GM04503 (cell line): ENCODE measurements at places on chromosomes 16 and 17.

- DNase-seq: no peak
Observed at GRCh38 chr16:75206749-75207451, at the start of gene CTRB2. CTRB2 (minus strand) TSS chr16:75207161; CDS start chr16:75207141, 20 bp downstream.

DNA sequence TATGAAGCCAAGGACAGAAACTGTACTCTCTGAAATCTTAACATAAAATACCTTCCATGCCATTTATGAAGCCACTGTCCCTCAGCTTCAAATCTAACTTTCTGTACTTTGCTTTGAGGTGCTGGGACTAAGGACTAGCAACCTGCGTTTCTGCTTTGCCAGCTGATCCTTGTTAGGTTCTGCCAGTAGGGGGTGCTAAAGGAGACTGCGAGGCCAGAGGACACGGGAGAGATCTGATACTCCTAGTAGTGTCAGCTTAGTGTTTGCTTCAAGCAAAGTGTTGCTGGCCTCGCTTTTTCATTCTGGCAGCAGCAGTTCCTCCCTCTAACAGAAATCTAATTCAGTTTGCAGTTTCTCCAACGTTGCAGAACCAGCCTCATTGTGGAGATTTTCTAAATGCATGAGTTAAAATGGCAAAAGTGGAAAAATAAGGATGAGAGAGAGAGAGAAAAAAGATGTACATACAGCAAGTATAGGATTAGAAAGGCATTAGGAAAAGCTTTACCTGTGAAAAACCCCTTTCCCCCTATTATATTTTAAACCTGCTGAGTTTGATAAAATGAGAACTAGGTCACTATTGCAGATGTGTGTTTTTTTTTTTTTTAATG is 297.5 kb downstream of the CA10 start:
- no peak for DNase-seq

- DNase-seq: no peak
Observed at GRCh38 chr17:19720631-19721426, 4.4 kb upstream of the SLC47A2 start.

DNA sequence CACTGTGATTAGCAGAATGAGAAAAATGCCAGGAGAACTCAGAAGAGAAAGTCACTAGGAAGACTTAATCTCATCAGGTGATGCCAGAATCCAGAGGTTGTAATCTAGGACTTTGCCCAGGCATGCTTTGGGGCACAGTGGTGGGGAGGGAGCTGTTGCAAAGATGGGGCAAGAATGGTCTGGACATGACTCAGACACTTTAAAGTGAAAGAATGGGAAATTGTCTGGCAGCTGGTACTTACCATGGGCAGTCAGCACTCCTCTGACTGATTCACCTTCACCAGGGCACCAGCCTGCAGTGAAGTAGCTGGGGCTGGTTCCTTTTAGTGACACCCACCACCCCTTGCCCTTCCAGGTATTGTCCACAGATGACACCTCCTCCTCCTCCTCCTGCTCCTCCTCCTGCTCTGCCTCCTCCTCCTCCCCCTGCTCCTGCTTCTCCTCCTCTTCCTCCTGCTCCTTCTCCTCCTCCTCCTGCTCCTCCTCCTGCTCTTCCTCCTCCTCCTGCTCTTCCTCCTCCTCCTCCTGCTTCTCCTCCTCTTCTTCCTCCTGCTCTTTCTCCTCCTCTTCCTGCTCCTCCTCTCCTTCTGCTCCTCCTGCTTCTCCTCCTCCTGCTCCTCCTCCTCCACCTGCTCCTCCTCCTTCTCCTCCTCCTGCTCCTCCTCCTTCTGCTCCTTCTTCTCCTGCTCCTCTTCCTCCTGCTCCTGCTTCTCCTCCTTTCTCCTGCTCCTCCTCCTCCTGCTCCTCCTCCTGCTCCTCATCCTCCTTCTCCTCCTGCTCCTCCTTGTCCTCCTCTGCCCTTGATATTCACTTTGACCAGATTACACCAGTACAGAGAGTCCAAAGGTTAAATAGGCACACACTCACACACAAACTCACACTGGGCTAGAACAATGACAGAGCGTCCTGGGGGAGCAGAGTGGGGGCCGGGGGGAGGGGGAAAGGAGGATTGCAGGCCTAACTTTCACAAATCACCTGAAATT is at the start of gene CHD9NB:
CHD9NB (minus strand) TSS at position 379 of the 983 bp plus-strand sequence. CDS start 8,739 bp downstream, outside the sequence.
- DNase-seq: peak; percentile 90

GRCh38 chr16:57194512-57194911 is 8.4 kb downstream of the RSPRY1 start:
- peak; percentile 78 for DNase-seq

GRCh38 chr16:70784692-70785555 is 16.0 kb downstream of the VAC14 start:
- no peak for DNase-seq

- no peak for DNase-seq
Observed at GRCh38 chr17:41705271-41705991, 6.7 kb upstream of the GAST start.

DNA sequence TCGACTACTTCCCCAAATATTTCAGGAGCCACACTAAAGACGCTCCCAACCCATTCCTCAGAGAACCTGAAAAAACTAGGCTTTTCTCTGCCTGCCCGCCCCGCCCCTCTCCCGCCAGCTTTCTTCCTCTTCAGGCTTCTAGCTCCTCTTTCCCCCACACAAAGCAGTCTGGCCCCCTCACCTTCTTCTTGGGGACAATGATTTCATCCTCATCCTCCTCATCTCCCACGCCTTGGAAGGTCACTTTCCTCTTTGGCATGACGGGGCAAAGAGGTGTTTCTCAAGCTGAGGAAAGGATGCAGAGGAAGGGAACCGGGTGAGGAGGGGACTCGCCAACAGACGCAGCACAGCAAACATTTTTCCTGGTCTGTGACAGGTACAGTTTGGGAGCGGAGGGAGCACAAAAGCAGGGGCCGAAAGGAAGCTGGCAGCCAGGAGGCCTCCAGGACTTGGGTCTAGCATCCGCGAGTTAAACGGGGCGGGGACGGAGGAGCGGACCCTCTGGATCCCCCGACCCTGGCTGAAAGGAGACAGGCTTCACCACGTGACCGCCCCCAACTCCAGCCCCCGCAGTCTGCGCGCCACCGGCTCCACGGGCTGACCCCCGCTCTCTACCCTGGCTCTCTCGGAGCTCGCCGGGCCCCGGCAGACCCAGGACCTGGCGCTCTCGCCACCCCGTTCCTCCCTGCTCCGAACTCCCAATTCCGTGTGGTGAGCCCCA is 525 bp downstream of the CD2BP2 start:
- DNase-seq: no peak

- no peak for DNase-seq
Observed at GRCh38 chr16:81520151-81520470, 75.5 kb downstream of the CMIP start.

GRCh38 chr16:88013091-88013609 is 61.9 kb downstream of the BANP start:
- DNase-seq: no peak

- DNase-seq: no peak
Observed at GRCh38 chr17:57732062-57732461, 13.0 kb downstream of the CCDC182 start.

GRCh38 chr17:62847426-62847825 is 39.3 kb upstream of the MARCHF10 start:
- DNase-seq: no peak
